Caudate nucleus (tissue), 63 donors: ENCODE measurements at places on chromosomes 12 and 14.
A peak's percentile ranks its signal among the peaks of the same experiment; 100 is the strongest.

DNA sequence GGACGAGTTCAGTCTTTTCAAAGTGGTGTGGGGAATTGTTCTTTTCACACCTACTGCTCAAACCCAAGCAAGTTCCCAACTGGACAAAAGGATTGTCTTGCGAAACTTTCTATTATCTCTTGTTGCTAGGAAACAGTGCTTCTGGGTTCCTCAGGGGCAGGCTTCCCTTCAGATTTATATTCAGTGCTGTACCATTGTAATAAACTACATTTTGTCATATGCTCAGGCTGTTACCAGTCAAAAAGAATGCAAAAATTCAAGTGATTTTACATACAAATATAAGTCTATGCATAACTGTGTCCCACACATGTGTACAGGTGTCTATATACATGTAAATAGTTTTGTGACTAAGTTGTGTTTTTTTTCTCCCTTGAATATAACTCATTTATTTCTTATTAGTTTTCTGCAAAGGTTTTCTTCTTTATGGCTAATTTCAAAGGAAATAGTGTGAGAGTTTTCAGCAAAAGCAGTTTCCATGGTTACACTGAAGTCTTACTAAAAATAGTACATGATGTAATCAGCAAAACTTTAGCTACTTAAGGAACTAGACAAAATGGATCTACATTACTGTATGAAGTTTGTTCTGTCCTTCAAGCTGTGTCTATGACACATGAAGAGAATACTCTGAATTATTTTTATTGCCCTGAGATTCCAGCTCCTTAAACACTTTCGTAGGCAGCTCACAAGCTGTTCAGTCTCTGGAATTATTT, 430.2 kb upstream of the TMPO start:
- DNase-seq = peak; percentile 14

GRCh38 chr12:32120419-32120818, 13.8 kb downstream of the BICD1 start:
- no peak for DNase-seq

- DNase-seq = no peak
Measured at GRCh38 chr14:87628129-87628528, 364.9 kb downstream of the GALC start.

DNA sequence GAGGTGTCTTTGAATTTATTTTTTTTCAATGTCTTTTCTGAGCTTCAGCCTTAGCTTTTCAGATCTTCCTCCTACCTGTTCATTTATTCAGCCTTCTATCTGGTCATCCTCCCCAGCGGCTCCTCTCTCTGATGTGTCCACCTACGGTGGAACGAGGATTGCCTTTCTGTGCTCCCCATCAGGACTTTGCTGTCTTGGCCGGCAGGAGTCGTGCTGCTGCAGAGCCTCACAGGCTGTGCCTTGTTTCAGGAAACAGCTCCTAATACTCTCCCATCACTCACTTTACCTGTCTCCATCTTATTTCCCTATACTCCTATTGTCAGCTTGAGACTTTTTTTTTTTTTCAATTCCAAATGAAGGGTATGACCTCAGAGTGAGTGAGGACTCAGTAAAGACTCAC, 76.9 kb downstream of the KICS2 start:
- no peak for DNase-seq

GRCh38 chr12:49482095-49483051, 56.5 kb upstream of the KCNH3 start:
- DNase-seq = no peak

GRCh38 chr12:25625146-25625545, 72.1 kb upstream of the LMNTD1 start:
- DNase-seq = no peak

DNA sequence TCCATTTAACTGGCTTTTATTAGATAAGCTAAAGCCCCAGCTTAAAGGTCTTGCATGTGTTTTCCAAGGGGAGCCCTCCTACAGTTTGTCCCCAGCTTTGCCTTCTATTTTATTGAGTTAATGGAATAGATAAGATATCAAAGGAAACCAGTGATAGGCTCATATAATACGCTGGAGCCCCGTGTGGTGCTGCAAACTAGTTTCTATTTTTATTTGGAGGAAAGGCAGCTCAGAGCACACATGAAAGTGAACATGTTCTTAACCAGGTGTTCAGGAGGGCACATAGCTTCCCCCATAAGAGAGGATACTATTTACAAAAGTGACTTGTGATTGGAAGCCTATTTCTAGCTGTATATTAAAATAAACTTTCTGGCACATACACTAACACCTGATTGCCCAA, 251.7 kb downstream of the PDZRN4 start:
- no peak for DNase-seq

DNA sequence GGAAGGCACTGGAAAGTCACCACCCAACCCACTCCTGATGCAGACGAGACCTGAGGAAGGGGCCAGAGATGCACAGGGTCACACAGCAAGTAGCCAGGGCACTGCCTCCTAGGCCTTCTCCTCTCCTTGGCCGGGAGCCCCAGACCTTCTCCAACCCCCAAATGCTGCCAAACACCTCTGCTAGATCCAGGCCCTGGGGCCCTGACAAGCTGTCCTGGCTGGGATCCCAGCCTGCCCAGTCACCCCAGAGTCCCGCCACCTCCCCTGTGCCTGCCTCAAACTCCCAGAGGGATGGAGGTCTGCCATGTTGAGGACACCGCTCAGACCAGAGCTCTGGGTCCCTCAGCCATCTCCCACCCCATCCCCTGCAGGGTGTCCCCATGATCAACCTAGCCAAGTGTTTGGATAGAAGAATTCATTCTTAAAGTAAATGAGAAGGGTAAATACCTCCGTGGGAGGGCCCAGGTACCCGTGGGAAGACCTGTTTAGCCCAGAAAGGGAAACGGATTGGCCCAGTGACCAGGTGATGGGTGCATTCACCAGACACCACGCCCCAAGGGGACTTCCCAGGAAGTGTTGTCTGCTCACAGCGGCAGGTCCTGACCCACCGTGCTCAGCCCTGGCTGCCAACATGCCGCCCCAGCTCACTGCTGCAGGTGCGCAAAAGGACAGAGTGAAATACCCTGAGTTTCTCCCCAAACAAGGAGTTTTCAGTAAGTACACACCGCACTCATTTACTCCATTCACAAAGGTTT, 4.6 kb upstream of the DIO3 start:
- no peak for DNase-seq

DNA sequence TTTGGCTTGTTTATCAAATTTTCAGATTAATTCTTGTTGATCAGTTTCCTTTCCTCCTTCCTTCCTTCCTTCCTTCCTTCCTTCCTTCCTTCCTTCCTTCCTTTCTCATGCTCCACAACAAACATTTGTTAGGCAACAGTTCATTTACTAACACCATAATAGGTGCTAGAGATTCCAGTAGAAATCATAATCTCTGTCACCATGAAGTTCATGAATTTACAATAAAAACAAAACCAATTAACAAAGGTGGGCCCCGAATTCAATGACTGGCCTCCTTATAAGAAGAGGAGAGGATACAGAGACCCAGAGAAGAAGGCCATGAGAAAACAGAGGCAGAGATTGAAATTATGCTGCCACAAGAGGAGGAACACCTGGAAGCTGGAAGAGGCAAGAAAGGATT, 266.9 kb upstream of the GARIN6 start:
- DNase-seq = no peak

- DNase-seq = no peak
Measured at GRCh38 chr14:102867826-102868580, 54.5 kb upstream of the AMN start.

DNA sequence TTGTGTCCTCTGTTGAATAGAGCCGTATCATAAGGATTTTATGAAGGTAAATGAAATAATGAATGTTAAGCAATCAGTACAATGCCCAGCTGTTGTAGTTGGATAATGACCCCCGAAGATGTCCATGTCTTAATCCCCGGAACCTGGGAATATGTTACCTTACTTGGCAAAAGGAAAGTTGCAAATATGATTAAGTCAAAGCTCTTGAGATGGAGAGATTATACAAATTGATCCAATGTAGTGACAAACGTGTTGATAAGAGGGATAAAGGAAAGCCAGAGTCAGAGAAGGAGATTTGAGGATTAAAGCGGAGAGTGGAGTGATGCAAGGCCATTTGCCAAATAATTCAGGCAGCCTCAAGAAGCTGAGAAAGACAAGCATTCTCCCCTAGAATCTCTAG, 19.2 kb upstream of the MGAT4C start:
- no peak for DNase-seq

DNA sequence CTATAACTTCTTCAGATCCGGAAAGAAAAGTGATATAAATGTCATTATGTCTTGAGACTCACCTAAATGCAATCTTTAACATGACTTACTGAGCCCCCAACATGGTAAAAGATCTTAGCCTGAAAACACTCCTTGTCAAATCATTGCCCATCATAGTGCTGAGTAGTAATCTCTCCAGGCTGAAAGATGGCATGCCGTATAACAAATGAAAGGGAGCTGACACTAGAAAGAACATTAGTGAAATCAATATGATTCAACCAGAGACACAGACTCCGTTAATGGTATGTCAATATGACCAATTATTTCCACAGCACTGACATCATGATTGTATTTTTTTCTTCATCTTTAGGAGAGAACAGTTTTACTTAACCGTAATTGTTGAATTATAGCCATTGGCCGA, 54.4 kb downstream of the BICD1 start:
- DNase-seq = no peak
